ENCODE measurements at places on chromosomes 4 and X.

DNA sequence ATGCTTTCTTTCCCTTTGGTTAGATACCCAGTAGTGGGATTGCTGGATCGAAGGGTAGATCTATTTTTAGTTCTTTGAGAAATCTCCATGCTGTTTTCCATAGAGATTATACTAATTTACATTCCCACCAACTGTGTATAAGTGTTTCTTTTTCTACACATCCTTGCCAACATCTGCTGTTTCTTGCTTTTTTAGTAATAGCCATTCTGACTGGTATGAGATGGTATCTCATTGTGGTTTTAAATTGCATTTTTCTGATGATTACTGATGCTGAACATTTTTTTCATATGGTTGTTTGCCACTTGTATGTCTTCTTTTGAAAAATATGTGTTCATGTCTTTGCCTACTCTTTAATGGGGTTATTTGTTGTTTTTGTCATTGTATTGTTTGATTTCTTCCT is 6.6 kb upstream of the AGA start:
- no peak for DNase-seq

DNA sequence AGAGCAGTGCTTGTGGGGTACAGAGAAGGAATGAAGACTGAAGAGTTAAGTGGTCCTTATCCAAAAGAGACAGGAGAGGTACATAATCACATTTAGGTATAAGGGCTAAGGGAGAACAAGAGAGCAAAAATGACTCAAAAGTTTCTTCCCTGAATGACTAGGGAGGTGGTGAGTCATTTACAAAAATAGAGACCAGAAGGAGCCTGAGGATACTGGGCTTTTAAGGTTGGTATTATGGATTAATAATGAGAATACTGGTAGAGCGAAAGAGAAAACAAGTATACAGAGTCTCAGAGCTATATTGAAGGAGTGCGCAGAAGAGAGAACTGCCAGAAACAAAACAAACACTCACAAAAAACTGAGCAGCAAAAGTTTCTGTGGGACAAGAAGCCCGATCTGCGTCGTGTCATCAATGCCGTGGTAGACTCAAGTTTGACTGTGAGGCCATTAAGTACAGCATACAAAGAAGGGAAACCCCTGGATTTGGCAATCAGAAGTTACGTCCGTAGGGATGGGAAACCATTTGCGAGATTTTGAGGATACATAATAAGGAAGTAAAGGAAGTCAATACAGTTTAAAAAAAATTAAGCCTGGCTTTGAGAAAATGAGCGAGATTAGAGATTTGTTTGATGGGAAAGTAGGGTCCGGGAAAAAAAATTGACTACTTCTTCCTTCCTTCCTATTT is 129.1 kb upstream of the STIM2 start:
- DNase-seq, result no peak

GRCh38 chrX:17814557-17814956 is 46.5 kb downstream of the RAI2 start:
- no peak for DNase-seq

DNA sequence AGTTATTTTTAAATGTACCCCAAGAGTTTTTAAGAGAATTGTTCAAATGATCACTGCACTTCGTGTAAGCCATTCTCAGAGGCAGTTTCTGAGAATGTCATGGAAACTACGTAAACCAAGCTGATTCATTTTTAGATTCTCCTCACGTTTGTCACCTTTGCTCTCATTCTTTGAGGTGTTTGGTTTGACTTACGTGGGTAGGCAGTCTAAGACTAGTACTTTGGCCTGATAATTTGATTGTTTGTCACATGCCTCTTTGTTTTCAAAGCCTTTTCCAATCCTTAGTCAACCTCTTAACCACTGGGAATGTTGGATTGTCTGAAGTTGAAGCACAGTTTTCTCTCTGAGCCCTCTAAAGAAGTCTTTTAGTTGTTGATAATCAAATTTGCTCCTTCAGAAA is 10.5 kb downstream of the SEPTIN11 start:
- DNase-seq, result no peak

GRCh38 chrX:108447303-108447702 is 7.7 kb downstream of the COL4A5 start:
- no peak for DNase-seq

DNA sequence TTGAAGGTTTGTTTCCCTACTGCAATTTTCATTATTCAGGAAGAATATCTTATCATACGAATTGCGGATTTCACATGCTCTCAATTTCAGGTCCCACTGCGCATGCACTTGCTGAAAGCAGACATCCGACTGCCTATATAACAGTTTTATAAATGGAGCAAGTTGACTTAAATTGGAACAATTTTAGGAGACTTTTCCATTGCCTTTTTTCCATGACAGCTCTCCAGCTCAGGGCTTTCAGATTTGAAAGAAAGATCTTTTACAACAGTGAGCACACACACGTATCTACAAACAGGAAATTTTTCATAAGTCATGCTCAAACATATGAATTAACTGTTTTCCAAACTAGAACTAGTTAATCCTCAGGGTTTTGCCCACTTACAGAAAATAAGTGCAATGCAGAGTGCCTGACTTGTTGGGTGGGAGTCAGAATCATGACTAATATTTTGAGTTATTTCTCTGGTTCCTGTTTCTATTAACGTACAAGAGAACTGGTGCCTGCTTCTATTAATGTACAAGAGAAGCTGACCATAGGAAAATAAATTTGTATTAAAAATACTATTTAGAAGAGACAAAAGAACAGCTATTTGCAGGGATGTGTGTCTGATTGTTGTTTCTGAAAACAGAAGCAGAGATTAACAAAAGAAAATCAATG is 137.9 kb downstream of the GPC3 start:
- no peak for DNase-seq

DNA sequence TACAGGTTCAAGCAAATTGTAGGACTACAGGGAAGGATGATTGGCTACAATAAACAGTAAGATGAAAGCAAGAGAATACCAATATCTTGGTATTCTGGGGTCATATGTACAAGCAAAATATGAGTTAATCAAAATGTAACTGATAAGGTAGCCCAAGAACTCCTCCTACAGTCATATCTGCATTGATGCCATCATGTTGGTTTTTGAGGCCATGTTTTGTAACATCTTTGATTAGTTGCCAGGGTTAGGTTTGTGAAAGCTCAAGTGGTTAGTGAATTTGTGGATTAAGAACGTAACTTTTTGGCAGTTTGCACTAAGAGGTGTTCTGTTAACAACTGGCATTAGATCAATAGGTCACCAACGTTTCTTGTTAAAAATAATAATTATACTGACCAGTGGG is 59.6 kb downstream of the USP9X start:
- no peak for DNase-seq

DNA sequence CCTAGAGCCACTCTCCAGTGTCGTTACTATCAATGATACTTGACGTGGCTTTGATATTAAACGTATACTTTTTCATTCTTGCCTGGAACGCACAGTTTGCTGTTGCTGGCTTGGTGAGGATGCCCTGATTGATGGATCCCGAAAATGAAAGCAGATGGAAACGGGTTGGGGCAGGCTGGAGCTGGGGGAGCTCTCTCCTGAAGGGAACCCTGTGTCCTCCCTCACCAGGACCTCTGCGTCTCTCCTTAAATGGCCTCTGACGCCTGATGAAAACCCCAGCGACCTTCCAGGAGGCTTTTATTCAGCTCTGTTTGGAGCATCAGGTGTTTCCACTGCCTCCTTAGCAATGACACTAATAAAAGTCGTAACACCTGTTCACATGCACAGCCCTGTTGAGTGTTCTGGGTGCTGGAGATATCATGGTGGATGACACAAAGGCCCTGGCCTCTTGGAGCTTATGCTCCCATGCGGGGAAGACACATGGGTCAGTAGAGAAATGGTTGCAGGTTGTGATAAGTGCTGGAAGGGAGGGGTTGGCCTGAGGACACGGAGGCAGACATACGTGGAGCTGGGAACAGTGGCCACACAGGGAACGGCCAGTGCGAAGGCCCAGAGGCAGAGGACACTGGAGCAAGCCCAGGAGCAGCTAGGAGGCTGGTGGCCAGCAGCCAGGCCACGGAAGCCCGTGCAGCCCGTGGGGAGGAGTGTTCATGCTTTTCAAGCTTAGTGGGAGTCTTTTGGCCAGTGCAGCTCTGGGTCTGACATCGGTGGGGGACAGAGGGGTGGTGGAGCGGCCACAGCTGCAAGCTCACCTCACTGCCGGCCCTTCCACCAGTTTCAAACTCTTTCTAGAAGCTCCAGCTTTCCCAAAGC is 7.5 kb downstream of the MSANTD1 start:
- DNase-seq, result no peak

DNA sequence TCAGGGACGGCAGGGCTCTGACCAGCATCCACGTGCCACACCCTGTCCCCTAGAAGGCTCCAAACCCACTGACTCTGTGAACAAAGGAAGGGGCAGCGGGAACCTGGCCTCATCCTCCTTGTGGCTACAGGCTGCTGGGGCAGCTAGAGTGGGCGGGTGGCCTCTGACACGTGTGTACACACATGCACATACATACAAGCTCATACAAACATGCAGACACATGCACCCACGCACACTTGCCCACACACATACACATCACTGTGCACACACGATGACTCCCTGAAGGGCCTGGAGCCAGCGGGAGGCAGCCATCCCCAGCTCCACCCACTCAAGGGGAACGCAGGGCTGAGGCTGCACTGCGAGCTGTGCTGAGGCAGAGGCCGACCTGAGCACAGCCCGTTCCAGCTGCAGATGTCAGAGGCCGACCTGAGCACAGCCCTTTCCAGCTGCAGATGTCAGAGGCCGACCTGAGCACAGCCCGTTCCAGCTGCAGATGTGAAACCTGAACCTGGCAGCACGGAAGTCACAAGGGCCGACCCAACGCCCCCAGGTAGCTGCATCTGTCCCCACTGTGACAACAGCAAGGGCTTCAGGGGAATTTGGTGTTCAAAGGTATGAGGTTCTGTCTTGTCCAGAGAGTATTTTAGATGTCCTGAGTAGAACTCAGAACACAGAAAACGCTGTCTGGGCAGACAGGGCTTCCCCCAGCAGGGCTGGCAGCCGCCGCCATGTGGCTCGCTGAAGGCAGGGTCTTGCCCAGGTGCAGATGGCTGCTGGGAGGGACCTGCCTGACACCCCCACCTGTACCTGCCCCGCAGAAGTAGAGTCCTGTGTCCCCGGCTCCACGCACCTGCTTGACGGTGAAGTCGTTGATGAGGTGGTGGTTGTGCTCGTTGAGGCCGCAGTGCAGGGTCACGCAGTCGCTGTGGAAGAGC is 33.5 kb downstream of the CTBP1 start:
- DNase-seq, result no peak
